ENCODE measurements at places on chromosomes 12 and 14.

GRCh38 chr14:54172562-54172961 lies 215.9 kb upstream of the BMP4 start:
- DNase-seq = no peak

- DNase-seq = no peak
These were observed 54.4 kb upstream of the BTG1 start for GRCh38 chr12:92199819-92200576.

DNA sequence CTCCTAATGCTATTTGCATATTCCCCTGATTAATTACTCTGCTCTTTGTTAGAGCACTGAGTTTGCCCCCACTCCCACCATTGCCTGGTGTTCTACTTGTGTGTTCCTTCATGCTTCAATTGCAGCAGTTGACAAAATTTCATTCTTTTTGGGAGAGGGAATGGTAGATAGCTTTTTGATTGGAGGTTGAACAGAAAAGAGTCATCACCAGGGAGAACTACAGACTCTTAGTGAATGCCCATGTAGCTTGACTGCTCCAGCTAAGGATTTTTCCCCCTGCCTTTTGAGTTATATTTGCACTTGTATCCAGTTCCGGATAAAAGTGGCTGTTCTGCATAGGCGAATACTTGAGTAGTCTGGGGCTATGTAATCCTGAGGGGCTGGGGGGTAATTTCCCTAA lies 183.9 kb downstream of the ETNK1 start:
- no peak for DNase-seq

DNA sequence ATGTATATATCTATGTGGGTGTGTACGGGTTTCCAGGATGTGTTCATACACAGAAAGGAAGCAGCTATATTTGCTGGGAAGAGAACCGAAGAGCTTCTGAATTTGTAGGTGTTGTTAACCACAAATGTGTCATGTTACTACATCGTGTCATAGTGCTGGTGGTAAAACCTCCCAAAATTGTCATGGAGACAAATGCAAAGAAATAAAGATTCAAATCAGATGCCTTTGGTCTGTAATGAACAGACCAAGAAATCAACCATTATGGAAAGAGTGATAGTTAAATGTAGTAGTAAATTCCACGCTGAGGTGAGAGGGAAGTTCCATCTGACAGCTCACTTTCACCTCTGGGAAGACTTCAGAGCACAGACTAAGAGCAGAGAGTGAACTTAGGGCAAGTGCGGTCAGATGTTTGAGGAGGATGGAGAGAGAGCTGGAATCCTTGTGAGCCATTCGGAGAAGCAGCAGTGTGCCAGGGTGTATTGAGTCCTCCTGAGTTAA lies 487.5 kb downstream of the TMEM121 start:
- DNase-seq = no peak

GRCh38 chr12:93104535-93104934 lies 175.4 kb upstream of the EEA1 start:
- DNase-seq = no peak

DNA sequence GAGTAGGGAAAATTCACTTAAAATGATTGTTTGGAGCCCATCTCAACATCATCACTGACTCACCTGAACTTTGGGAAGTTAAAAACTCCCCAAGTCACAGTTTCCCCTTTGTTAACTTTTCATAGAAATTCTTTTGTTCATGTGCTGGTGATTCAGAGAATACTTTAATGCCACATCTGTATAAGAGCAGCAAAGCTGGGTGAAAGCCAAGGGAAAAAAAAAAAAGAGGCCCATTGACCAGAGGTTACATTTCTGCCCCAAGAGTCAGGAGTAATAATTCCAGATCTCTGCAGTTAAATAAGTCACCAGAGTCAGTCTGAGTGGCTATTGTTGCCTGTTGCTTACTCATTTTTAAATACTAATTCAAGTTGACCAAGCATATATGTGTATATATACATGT lies 136.4 kb upstream of the LGR5 start:
- DNase-seq = no peak

GRCh38 chr12:95674631-95675030 lies 115.9 kb downstream of the NTN4 start:
- DNase-seq = no peak

DNA sequence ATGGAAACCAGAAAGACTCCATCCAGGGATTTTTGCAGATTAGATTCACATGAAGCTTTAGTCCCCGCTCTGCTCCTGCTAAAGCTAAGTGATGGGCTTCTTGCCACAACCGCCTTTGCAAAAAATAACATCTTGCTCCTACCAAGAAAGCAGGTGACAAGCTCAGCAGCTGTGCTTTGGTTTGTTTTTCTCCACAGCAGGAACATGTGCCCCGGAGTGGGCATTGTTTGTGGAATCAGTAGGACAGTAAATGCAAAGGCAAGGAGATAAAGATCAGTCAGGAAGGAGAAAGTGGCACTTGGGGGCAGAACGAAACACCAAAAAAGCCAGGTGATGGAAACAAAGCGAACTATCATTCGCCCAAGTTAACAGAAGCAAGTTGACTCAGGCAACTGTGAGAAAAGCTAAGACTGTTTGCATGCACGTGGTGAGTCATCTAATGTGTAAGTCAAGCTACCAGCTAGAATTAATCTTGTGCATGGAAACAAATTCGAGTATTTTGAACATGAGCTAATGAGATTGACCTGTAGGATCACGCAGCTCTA lies 165.5 kb upstream of the PLXNC1 start:
- no peak for DNase-seq

- DNase-seq = no peak
These were observed 2.2 kb downstream of the OTX2 start for GRCh38 chr14:56808110-56808382.

All from GM12892 (cell line).